ENCODE measurements at places on chromosomes 11 and 22.
A peak's percentile ranks its signal among the peaks of the same experiment; 100 is the strongest.

- DNase-seq: no peak
Observed at GRCh38 chr11:2702771-2703362, 3.1 kb upstream of the KCNQ1OT1 start.

DNA sequence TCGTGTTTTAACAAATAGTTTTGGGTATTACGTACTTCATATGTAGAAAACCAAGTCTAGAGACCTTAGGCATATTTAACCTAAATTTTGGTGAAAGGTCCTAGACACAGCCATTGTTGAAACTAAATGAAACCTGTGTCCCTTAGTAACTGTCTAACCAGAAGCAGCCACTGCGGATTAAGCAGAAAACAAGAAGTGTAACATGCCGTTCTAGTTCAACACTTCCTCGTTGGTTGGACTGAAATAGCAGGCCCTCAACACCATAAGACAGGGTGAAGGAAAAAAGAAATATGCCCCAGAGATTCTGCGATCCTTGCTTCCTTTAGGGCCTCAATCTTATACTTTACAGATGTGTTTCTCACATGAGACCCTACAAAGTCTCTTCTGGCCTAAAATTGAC is 2.0 kb downstream of the NAA40 start:
- no peak for DNase-seq

- DNase-seq: peak; percentile 33
Observed at GRCh38 chr11:94705891-94706615, 62.1 kb upstream of the AMOTL1 start.

- no peak for DNase-seq
Observed at GRCh38 chr22:50726643-50727340, 11.2 kb upstream of the ACR start.

DNA sequence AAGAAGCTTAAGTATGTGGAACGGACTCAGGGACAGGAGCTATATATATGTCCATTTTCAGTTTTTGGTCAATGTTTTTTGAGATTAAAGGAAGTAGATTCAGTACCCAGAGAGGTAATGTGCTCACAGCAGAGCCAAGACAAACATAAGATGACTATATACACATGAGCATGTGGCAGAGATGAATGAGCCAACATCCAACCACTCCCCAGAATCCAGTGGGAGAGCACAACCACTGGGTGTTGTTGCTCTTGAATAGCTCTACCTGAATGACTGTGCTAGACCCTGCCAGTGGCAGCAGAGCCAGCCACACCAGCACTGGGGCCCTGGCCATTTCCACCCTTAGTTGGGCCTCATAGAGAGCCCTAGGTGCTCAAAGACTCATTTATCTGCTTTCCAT is 10.7 kb upstream of the SYTL2 start:
- peak; percentile 48 for DNase-seq

- DNase-seq: peak; percentile 25
Observed at GRCh38 chr22:38567531-38568285, 2.3 kb downstream of the DMC1 start.

- no peak for DNase-seq
Observed at GRCh38 chr22:38987171-38987895, 5.2 kb downstream of the APOBEC3B start.

DNA sequence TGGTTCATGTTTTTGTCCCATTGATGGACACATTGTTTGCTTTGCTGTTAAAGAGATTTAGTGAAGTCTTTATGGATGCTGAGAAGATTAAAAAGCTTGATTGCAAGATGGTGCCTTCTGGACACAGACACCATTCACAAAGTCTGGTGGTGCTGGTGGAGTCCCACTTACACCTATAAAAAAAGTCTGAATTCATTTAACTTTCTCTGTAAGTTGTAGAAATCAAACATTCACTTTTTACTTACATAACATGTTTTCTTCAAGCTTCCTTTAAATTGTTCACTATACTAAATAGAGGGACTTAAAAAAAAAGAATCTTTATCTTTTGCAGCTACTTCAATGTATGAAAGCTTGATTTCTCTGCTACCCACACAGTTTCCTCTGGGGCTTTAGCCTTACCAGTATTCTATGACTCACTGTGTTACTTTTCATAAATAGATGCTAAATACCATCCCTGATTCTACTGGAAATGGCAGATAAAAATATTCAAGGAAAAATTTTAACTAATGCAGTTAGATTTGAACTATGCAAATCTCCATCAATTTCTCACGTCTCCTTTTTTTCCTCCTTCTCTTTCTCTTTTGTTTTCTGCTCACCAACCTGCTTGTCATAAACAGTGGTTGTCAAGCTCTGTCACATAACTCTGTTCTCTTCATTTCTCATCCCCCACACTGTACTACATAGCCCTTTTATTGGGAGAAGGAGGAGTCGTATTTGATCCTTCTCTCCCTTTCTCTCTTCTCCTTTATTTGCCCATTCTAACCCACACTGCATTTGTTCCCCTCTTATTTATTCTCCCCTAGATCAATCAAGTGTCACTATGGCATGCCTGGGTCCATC is 89.7 kb downstream of the FAM76B start:
- peak; percentile 61 for DNase-seq

- DNase-seq: peak; percentile 36
Observed at GRCh38 chr22:20247010-20247505, 21.1 kb downstream of the RTN4R start.

DNA sequence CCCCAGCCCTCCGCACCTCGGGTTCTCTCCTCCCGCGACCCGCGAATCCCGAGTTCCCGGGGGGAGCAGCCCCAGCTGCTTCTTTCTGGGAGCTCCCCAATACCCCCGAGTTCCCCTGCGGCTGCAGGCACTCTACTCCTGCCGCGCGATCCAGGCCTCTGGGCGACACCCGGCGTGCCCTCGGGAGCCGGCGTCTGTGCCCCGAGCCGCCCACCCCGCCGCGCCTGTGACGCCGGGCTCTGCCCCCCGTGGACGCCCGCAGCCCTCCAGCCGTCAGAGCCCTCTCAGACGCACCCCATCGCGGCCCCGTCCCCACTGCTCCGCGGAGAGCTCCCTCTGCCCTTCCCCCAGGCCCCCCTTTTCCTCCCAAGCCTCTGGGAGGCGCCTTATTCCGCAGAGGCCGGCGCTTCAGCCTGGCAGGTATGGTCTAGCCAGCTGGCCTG is 422 bp downstream of the GLB1L2 start:
- DNase-seq: no peak

- no peak for DNase-seq
Observed at GRCh38 chr11:4455419-4455818, 6.3 kb downstream of the OR52K2 start.

DNA sequence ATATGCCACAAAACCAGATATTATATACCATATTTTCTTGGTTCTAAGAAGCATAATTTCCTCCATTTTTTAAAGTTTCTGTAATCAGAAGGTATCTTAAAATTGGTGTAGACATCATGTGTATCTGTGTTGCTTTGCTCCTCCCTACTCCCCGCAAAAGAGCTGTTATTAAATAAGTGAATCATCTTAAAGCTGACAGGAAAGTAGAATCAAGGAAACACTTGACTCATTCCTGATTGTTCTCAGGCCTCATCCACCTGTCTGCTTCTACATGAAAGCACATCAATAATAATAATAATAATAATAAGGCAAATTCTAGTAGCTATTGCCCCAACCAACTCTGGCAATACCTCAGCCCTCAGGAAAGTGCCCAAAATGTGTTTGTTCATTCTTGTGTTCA is 26.2 kb upstream of the GUCY1A2 start:
- DNase-seq: no peak

DNA sequence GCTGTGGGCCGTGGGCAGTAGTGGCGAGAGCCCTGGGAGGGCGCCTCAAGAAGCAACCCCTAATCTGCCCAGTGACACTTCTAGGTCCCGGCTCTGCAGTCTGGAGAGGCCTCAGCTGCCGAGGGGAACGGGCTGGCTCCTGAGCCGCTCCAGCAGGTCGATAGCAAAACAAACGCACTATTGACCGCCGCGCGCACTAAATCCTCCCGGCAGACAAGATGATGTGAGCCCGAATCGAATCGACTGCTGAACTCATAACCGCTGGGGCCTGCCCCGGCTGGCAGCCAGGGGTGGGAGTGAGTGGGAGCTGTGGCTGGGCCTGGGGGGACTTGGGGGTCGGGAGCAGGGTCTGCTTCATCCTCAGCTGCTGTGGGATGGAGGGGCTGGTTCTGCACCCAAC is 36.1 kb downstream of the FLRT1 start:
- no peak for DNase-seq

DNA sequence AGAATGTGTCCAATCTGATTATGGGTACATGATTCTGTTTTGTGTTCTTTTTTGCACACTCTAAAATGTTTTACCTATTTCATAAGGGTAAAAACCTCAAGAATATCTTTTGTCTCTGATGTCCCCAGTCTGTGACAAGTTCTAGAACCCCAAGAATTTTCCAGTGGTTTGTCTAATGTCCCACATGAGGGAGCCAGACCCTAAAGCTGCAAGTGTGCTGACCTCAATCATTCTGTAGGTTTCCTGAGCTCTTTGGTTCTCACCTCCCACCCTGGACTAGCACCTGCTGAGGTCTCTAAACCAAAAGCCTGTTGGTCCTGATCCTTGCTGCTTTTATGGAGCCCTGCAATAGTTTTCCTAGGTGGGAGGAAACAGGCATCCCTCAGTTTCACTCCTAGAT is 149.8 kb upstream of the MPPED2 start:
- no peak for DNase-seq

GRCh38 chr22:29344137-29344536 is 28.6 kb upstream of the RASL10A start:
- DNase-seq: peak; percentile 77

DNA sequence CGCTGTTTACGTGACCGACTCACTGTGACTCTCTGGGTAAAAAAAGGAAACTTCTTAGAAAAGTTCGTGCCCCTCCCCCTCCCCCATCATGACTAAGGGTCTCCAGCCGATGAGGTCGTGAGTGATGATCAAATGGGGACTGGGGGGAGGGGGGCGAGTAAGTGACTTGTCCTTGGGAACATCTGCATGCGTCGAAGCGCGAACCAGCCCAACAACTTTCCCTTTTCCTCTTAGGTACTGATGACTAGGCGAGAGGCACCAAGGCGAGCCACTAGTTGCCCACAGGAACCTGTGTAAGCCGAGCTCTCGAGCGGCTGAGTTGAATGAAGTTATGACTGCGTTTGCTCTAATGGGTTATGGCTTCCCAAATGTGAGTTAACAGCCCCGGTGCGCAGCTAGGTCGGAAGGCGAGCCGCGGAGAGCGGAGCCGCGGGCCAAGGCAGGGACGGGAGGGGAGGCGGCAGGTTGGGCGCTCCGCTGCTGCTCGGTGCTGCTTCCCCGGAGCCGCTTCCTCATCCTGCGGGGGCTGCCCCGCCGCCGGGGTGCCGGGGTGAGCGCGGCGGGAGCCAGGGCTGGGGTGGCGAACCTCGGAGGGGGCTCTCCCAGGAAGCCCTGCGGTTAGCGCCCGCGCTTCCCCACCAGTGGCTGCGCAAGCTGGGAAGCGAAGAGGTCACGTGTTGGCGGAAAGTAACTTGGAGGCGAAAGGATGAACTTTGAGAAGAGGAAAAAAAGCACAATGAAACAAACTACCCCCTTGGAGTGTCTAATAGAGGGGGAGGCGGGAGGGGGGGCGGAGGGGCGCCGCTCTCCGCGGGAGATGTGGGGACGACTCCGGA is 22.1 kb upstream of the BDNF start:
- peak; percentile 55 for DNase-seq

DNA sequence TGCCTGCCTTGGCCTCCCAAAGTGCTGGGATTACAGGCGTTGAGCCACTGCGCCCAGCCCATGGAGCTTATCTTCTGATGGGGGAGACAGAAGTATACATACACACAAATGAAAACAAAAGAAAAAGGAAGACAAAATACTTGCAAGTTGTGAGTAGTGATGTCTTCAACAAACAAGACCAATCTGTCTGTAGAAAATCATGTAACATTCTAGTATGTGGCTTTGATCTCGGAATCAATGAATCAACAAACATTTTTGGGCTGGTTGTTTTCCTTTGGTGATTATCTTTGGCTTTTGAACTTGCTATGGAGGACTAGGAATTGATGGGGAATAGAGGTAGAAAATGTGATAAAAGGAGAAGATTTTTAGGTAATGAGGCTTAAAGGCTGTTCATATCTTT is 3.4 kb upstream of the CTNND1 start:
- no peak for DNase-seq

DNA sequence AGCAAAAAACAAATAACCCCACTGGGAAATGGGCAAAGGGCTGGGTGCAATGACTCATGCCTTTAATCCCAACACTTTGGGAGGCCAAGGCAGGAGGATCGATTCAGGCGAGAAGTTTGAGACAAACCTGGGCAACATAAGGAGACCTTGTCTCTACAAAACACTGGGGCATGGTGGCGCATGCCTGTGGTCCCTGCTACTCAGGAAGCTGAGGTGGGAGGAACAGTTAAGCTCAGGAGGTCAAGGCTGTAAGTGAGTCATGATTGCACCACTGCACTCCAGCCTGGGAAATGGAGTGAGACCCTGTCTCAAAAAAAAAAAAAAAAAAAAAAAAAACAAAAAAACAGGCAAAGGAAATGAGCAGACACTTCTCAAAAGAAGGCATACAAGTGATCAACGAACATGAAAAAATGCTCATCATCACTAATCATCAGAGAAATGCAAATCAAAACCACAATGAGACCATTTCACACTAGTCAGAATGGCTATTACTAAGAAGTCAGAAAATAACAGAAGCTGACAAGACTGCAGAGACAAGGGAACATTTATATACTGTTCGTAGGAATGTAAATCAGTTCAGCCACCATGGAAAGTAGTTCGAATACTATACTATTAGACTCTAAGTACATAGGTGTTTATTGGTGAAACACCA is 48.2 kb upstream of the SMCO4 start:
- DNase-seq: no peak

GRCh38 chr11:71352226-71352625 is 96.0 kb downstream of the DHCR7 start:
- no peak for DNase-seq

- peak; percentile 68 for DNase-seq
Observed at GRCh38 chr22:36773935-36774334, 2.0 kb downstream of the IFT27 start.

DNA sequence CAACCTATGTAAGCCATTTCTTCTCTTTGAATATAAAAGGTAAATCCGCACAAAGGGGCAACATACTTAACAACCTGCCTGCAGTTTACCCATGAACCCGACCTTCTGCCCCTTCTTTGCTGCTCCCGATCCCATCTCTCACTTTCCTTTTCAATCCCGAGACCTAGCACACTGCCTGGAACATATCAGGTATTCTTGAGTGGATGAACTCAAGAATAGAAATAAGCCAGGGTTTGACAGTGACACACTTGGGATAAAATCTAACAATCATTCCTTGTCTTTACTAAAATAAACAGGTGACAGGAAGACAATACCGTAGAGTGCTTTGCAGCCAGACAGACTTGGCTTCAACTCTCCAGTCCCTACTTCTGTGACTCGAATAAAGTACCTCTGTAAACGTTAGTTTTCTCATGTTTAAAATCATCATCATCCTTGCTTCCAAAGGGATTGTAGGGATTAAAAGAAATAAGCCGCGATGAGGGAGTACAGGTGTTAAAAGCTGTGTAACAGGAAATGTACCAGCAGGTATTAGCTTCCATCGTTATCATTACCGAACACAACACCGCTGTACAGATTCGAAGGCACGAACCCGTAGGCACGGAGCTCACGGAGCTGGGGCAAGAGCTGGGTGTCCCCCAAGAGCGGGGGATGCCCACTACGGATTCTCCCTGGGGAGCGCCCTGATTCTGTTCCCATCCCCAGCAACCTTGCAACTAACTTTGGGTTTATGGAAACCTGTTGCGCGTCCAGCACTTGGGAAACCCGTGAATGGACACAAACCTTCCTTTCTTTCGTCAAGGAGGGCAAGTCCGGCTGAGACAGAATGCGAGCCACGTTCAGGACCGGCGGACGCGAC is 720 bp downstream of the UFD1 start:
- DNase-seq: peak; percentile 54

Data from adipocyte (in vitro differentiated cells).